DMS153 (cell line): ENCODE measurements at places on chromosomes 1 and 21.

- no peak for DNase-seq
Observed at GRCh38 chr1:42779725-42780124, 5.1 kb upstream of the TMEM269 start.

DNA sequence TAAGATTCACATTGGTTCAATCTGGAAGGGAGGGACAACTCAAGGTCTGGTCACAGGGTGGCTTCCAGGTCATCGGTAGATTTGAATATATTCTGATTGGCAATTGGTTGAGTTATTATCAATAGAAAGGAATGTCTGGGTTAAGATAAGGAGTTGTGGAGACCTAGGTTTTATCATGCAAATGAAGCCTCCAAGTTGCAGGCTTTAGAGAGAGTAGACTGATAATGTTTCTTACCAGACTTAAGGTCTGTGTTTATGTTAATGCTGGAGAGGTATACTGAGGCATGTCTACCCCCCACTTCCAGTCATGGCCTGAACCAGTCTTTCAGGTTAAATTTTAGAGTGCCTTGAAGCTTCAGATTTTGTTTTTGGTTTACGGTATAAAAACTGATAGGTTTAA lies 29.7 kb downstream of the USP25 start:
- no peak for DNase-seq

- no peak for DNase-seq
Observed at GRCh38 chr1:47924270-47925048, 72.7 kb downstream of the TRABD2B start.

DNA sequence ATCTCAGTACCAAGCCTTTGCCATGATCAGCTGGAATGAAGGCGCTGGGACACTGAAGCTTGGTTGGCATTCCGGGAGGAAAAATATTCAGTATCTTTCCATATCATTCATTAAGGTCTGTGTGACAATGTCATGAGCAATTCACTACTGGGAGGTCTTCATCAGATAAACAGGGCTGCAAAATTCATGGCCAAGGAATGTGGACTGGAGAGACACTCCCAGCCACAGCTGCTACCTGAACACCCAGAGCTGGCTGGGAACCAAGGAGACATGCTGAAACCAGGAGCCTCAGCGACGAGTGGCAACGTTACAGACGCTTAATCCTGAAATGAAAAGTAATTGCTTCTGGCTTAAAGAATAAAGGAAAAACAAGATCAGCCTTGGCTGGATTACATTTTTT lies 30.6 kb upstream of the DDAH1 start:
- no peak for DNase-seq

- peak; percentile 63 for DNase-seq
Observed at GRCh38 chr1:235642011-235642942, 7.3 kb downstream of the GNG4 start.

DNA sequence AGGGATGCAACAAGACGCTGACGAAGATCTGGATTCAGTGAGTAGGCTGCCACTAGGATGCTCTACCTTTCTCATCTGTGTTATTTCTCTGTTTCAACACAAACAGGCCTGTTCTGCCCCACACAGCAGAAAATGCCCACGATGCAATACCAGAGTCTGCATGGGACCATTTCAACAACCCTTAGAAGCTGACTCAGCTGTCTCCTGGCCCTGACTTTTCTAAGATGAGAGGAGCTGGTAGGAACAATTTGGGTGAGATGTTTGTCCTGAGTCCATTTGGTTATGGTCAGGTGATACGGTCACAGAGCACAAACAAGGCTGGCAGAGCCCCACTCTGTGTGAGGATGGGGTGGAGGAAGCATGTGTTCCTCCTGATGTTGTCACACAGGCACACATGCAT lies 11.5 kb upstream of the SLC2A1 start:
- DNase-seq = no peak

DNA sequence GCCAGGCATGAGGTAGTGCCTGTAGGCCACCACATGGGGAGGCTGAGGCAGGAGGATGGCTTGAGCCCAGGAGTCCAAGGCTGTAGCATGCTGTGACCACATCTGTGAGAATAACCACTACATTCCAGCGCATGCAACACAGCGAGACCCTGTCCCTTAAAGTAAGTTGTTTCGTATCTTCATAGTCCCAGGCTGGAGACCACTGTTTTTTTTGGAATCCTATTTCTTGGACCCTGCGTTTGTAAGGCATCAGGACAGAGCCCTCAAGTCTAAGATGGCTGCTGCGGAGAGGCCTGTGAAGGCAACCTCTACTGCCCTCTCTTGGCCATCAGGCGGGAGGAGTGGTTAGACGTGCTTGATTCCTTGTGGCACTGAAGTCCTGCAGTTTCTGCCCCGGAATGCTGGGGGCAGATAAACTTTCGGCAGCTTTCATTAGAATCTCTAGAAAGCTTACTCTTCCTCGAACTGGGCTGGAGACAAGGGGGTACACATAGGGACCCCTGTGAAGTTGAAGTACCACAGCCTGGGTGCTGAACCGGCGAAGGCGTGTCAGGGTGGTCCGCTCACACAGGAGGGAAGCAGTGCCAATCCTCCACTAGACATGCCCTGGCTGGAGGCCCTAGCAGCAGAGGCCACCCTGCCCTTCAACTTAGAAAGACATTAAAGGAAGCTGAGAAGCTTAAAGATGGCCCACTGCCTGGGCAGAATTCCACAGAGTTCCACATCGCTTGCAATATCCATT lies 36.6 kb downstream of the RABIF start:
- DNase-seq = no peak

DNA sequence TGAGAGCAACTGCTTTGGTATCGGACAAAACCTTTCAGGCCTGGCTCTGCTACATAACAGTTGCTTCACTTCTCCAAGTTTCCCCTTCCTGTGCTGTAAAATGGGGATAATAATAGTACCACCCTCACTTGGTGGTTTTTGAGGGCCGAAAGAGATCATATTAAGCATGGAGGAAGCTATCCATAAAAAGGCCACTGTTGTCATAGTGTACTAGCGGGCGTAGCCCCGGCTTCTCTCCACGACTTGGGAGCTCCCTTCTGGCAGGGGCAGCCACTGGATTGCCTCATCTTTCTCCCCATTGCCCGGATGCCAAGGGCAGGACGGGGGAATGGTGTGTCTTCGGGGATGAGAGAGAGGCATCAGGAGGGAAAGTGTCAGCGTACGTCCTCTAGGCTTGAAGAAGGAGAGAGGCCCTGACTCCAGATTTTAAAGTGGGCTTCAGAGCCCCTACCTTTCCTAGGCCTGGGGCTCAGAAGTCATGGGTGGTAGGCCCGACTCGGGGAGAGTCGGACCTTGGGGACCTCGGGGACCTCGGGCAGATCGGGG lies 548 bp upstream of the MFSD2A start:
- DNase-seq = no peak

DNA sequence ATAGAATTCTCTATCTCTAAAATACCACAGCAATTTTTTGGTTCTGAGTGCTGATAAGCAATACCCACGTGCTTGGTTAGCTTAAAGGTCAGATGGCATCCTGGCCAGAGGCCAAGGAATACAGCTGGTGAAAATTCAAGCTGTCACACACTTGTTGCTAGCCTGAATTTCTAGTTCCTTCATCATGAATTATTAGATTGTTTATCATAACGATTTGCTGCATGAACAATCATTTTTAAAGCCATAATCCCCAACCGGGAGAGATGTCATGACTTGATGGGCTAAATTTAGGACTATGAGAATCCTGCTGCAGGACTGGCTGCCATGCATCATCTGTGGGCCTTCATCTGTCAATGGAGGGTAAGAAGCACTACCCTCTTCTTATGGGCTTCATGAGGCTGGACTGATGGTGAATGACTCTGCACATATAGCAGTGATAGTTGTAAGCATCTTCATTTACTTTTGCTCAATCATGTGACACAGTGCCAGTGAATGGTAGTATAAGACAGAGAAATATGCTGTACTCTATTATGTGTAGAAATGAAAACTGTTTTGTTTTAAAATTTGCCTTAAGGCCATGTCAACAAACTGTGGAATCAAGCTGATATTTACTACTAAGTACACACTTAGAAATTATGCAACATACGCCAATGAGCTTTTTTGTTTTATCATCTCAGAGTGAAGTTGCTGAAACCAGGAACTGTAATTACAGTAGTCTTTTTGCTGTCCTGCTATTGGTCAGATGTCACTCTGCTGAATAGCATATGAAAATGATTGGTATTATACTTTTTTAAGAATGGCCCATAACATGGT lies 80.5 kb upstream of the RALGPS2 start:
- no peak for DNase-seq

GRCh38 chr1:97385536-97386277 lies 535.1 kb downstream of the DPYD start:
- DNase-seq = no peak

DNA sequence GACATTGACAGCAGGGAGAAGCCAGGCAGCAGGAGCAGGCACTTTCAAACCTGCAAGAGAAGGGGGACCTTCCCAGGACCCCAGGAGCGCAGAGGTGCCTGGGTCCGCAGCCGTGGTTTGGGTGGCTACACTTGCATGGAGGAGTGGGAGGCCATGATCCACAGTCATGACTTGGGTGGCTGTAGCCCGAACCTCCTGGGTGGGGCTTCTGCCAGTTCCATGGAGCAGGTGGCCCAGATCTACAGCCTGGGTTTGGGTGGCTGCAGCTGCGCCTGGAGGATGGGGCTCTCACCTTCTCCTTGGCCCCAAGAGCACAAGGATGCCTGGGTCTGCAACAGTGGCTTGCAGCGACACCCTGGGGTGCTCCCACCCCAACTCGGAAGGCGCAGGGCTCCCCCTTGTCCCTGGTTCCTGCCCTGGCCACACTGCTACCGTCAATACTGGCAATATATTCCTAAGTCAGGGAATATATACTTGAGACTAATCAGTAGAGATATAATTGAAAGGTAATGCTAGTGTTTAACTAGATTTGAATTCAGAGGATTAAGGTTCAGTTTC lies 2.3 kb upstream of the OR6K6 start:
- no peak for DNase-seq

- DNase-seq = no peak
Observed at GRCh38 chr1:200780545-200781369, 42.1 kb downstream of the CAMSAP2 start.

- no peak for DNase-seq
Observed at GRCh38 chr1:3459940-3460671, 5.6 kb downstream of the ARHGEF16 start.

DNA sequence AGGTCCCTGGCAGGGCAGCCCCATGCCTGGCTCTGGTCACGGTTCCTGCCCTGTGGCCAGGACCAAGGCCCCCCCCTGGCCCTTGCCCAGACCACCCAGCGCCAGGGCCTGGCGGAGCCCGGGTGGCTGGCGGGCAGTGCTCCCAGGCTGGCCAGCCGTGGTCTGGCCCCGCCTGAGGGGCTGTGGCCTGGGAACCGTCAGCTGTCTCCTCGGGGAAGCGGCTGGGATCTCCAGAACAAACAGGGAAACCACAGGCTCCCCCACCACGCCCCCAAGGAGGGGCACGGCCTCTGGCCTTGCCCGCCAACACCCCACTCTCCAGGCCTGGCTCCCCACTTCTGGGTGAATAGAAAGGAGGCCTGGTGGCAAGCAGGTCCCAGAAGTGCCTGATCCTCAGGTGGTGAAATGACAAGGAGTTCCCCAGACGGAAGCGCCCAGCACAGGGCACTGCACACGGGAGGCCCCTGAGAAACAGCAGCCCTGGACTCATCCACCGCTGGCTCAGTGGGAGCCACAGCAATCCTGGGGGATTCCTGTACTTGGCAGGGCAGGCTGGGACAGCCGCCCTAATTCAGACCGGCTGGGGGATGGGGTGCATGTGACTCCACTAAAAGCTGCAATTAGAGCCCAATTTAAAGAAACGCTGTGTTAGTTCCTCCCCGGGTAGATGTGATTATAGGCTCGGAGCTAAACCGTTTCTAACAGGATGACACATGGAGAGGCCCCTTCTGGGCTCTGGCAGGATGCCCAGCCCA lies 78.9 kb downstream of the RAP1GAP start:
- DNase-seq = no peak

GRCh38 chr1:160166166-160166868 lies 14.9 kb downstream of the ATP1A4 start:
- DNase-seq = no peak

DNA sequence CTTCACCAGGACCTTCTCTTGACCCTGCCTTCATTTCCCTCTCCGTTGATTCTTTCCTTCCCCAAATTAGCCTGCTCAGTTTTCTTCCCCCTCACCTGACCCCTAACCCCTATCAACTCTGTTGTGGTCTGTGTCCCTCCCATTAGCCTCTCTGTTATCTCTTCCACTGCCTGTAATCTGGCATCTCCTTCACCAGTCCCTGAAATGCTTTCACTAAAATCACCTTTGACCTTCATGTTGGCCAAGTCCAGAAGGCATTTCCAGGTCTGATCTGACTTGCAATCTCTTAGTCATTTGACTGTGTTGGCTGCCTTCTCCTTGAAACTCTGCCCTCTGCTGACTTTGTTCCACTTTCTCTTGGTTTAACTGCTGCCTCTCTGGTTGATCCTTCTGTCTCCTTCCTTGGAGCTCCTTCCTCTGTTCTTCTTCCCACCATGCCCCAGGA lies 28.2 kb downstream of the ATP8B2 start:
- DNase-seq = no peak

DNA sequence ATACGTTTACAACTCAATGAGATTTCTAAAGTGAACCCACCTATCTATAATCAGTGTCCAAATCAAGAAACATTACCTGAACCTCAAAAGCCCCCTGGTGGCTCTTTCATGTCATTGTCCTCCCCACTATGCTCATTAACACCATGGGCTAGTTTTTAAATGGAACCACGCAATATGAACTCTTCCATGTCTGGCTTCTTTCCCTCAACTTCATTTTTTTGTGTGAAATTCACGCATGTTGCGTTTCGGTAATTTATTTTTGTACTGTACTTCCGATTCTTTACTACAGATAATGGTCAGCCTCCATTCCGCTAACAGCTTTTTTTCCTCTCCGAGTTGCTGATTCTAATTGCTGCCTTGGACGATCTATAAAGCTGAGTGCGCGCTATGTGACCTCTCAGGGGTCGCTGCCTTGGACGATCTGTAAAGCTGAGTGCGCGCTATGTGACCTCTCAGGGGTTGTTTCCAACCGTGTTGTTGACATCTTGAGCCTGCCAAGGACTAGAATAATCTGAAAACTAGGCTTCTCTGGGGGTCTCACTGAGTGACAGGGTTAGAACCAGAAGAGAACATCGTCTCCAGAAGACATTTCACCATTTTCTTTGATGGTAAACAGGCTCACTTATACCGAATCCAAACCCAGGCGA lies 1.1 kb upstream of the CACYBP start:
- peak; percentile 78 for DNase-seq

DNA sequence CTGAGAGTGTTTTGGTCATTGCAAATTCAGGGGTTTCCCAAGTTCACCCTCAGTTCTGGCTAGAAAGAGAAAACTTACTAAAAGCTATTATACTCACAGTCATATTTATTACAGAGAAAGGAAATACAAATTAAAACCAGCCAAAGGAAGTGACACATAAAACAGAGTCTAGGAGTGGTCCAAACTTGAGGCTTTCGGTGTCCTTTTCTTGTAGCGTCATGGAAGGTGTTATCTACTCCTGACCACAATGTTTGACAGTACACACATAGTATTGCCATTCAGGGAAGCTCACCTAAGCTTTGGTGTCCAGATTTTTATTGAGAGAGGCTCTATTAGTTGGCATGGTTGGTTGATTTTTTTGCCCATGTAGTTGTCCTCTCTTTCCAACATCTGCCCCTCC lies 59.0 kb downstream of the SLC35A3 start:
- no peak for DNase-seq

- no peak for DNase-seq
Observed at GRCh38 chr1:89888480-89889322, 67.9 kb downstream of the LRRC8D start.

- no peak for DNase-seq
Observed at GRCh38 chr1:46285730-46286477, 17.5 kb downstream of the LRRC41 start.

- no peak for DNase-seq
Observed at GRCh38 chr1:55836086-55836485, 620.9 kb upstream of the USP24 start.

- DNase-seq = no peak
Observed at GRCh38 chr1:202234331-202235002, 40.9 kb downstream of the LGR6 start.
